ENCODE measurements at places on chromosomes 2 and 18. TPM values are rescaled to one million over a fixed set of nuclear protein-coding genes. Genes with fewer than 3 reads are reported as not detected.

GRCh38 chr2:224142397-224143312 lies 103.6 kb upstream of the SERPINE2 start:
- H3K36me3 ChIP-seq, result no peaks in the 10 kb centered on the region
- H3K27me3 ChIP-seq, result no peaks in the 10 kb centered on the region
- no peak overlapping the region for H3K27ac ChIP-seq
- no peaks in the 10 kb centered on the region for H3K4me1 ChIP-seq

GRCh38 chr2:41827354-41827971 lies 220.4 kb upstream of the PKDCC start:
- no peaks in the 10 kb centered on the region for H3K36me3 ChIP-seq
- H3K4me1 ChIP-seq, result peaks cover 1% of the 10 kb centered on the region
- no peak for DNase-seq
- H3K27me3 ChIP-seq, result no peaks in the 10 kb centered on the region

DNA sequence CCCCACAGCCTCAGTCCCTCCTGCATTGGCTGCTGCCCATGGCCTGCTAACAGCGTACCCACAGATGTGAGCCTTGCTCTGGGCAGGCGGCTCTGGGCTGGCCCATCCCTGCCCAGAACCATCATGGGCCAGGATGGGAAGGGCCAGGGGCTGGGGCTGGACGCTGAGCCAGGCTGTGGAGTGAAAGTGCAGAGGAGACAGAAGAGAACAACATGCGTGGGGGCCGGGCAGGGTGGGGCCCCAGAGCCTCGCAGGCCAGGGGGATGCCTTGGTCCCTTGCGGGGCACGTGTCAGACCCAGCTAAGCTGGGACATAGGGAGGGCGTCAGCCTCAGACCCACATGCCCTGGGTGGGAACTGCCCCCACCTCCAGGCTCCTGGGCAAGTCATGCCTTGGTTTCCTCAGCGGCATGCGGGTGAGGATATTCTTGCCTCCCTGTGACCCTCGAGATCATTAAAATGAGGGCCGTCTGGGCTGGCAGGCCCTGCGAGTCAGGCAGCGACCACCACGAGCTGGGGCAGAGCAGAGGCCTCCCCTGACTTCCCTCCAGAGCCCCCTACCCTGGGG lies 27.3 kb downstream of the GPC1 start:
- no peaks in the 10 kb centered on the region for H3K4me1 ChIP-seq
- H3K36me3 ChIP-seq, result no peaks in the 10 kb centered on the region
- no peaks in the 10 kb centered on the region for H3K27me3 ChIP-seq
- no peak overlapping the region for H3K4me3 ChIP-seq
- no peak for DNase-seq

GRCh38 chr2:62663920-62664795 lies 41.4 kb upstream of the EHBP1 start:
- no peak overlapping the region for H3K27ac ChIP-seq
- no peak overlapping the region for H3K4me3 ChIP-seq
- H3K27me3 ChIP-seq, result no peaks in the 10 kb centered on the region
- peaks cover 9% of the 10 kb centered on the region for H3K4me1 ChIP-seq

GRCh38 chr2:149719695-149720094 lies 132.1 kb upstream of the MMADHC start:
- no peak overlapping the region for H3K27ac ChIP-seq
- H3K27me3 ChIP-seq, result no peaks in the 10 kb centered on the region
- H3K4me1 ChIP-seq, result no peaks in the 10 kb centered on the region
- H3K36me3 ChIP-seq, result no peaks in the 10 kb centered on the region

DNA sequence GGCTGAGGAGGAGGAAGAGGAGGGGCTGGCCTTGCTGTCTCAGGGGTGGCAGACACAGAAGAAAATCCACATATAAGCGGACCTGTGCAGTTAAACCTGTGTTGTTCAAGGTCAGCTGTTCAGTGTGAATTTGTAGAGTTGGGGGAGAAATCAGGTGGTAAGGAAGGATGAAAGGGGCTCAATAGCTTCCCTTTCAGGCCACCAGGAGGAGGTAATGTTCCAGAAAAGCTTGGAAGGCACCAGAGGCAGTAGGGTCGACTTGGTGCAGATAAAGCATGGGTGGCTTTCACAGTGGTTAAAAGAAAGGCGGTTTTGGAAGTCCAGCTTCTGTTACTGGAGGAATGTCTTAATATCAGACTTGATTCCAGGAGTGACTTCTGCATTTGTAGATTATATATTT lies 167.4 kb downstream of the THSD7B start:
- no peaks in the 10 kb centered on the region for H3K27me3 ChIP-seq
- no peaks in the 10 kb centered on the region for H3K4me1 ChIP-seq
- DNase-seq, result no peak
- H3K27ac ChIP-seq, result no peak overlapping the region
- no peak overlapping the region for H3K4me3 ChIP-seq
- H3K36me3 ChIP-seq, result no peaks in the 10 kb centered on the region

DNA sequence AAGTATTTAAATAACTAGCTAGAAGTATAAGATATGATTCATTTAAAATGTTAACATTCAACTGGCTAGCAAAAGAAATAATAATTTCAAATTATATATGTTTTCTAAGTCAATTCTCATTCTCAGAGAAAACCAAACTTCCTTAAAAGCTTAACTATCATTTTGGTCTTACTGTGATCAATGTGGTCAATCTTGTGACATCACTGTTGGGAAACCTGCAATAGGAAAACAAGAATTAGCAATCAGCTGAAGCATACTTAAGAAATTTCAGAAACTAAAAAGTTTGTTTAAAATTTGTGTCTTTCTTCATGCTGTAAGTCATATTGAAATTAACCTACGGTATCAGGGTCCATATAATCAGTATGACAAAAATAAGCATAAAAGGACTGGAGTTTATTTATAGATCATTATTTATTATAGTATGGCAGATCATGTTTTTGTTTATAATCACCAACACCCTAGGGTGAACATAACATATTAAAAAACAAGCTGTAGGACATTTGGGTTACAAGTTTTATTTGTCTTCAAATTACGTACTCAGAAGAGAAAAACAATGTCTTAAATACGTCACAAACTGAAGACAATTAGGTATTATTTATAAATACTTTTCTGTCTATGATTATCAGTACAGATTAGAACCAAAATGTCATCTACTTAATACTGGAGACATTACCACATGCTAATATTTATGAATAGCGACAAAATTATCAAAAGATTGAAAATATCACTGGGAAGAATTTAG lies 60.5 kb downstream of the BAZ2B start:
- no peak overlapping the region for H3K27ac ChIP-seq
- no peaks in the 10 kb centered on the region for H3K36me3 ChIP-seq
- no peak overlapping the region for H3K4me3 ChIP-seq
- no peaks in the 10 kb centered on the region for H3K4me1 ChIP-seq

- no peak for DNase-seq
- H3K4me3 ChIP-seq, result no peak overlapping the region
- H3K36me3 ChIP-seq, result no peaks in the 10 kb centered on the region
- H3K27me3 ChIP-seq, result no peaks in the 10 kb centered on the region
- no peaks in the 10 kb centered on the region for H3K4me1 ChIP-seq
- no peak overlapping the region for H3K27ac ChIP-seq
Observed at GRCh38 chr18:79465392-79465991, 69.8 kb downstream of the NFATC1 start.

GRCh38 chr2:200417366-200417765 lies 92.5 kb downstream of the KCTD18 start:
- H3K4me3 ChIP-seq, result no peak overlapping the region
- H3K4me1 ChIP-seq, result no peaks in the 10 kb centered on the region
- no peaks in the 10 kb centered on the region for H3K27me3 ChIP-seq
- H3K36me3 ChIP-seq, result no peaks in the 10 kb centered on the region
- H3K27ac ChIP-seq, result no peak overlapping the region
- no peak for DNase-seq

- H3K27ac ChIP-seq, result peak within 1 kb of the TSS; percentile 47
- no peaks in the 10 kb centered on the region for H3K27me3 ChIP-seq
- no peaks in the 10 kb centered on the region for H3K36me3 ChIP-seq
- H3K4me3 ChIP-seq, result peak within 1 kb of the TSS; percentile 43
- peak; percentile 79 for DNase-seq
Observed at GRCh38 chr2:206442833-206443734, at the start of gene ADAM23. TSS of gene ADAM23 (plus strand) at chr2:206443532. CDS start at chr2:206443867, 335 bp downstream.

DNA sequence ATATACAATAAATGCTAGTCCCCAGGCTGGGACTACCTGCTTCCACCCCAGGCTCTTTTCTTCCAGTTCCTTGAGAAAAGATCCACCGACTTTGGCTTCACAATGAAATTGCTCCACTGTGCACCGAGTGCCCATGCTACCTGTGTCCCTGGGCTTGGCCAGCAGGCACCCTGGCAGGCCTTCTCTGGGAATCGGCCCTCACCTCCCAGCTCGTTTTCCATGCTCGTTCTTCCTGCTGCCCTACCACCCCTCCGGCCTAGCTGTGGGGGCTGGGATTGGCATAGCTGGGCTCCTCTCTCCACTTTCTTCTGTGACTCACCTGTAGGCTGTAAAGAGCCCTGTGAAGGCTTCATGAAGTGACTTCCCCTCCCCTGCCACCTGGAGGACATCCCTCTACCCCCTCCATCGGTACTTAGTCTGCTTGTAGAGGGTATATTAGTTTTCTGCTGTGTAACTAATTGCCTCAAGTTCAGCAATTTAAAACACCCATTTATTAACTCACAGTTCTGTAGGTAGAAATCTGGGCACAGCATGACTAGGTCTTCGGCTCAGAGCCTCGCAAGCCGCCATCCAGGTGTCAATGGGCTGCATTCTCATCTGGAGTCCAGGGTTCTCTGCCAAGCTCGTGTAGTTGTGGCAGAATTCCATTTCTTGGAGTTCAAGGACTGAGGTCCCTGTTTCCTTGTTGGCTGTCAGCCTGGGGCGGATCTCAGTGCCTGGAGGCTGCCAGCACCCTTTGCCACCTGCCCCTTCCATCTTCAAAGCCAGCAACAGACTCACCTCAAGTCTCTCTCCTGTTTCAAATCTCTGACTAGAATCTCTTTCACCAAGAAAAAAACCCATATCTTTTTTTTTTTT lies 57.6 kb downstream of the DPYSL5 start:
- peaks cover 4% of the 10 kb centered on the region for H3K4me1 ChIP-seq
- DNase-seq, result no peak
- no peak overlapping the region for H3K4me3 ChIP-seq
- no peak overlapping the region for H3K27ac ChIP-seq

DNA sequence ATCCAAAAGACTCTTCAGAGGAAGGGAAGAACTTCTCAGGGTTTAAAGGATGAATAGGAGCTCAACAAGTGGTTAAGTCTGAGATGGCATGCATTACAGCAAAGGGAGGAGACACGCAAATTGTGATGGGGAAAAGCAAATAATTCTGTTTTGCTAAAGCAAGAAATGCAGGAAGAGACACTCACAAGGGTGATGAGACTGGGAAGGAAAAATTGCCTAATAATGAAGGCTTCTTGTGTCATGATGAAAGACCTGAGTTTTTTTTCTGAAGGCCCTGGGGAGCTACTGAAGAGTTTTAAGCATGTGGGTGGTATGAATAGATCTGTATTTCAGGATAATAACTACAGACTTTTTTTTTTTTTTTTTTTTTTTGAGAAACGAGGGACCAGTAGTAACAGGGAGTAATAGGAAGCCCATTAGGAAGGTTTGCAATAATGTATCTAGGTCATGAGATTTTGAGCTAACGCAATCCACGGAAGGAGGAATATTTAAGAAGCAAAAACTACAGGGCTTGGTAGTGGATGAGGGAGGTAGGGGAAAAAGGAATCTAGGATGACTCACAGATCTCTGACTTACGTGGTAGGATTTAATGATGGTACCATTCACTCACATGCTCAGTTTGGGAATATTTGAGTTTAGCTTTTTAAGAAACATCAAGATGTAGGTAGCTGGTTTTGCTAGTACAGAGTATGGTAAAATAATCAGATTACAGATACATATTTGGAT lies 16.0 kb upstream of the SERPINB3 start:
- H3K4me3 ChIP-seq, result no peak overlapping the region
- H3K27me3 ChIP-seq, result no peaks in the 10 kb centered on the region
- no peak overlapping the region for H3K27ac ChIP-seq
- no peaks in the 10 kb centered on the region for H3K36me3 ChIP-seq
- no peaks in the 10 kb centered on the region for H3K4me1 ChIP-seq

- no peak overlapping the region for H3K27ac ChIP-seq
- H3K27me3 ChIP-seq, result no peaks in the 10 kb centered on the region
- H3K4me3 ChIP-seq, result no peak overlapping the region
- no peak for DNase-seq
- H3K4me1 ChIP-seq, result no peaks in the 10 kb centered on the region
Observed at GRCh38 chr18:68103561-68103960, 587.0 kb upstream of the DSEL start.

GRCh38 chr2:106065983-106066820 lies 127.9 kb downstream of the UXS1 start:
- H3K4me1 ChIP-seq, result peaks cover 6% of the 10 kb centered on the region
- no peaks in the 10 kb centered on the region for H3K36me3 ChIP-seq
- H3K27me3 ChIP-seq, result no peaks in the 10 kb centered on the region

DNA sequence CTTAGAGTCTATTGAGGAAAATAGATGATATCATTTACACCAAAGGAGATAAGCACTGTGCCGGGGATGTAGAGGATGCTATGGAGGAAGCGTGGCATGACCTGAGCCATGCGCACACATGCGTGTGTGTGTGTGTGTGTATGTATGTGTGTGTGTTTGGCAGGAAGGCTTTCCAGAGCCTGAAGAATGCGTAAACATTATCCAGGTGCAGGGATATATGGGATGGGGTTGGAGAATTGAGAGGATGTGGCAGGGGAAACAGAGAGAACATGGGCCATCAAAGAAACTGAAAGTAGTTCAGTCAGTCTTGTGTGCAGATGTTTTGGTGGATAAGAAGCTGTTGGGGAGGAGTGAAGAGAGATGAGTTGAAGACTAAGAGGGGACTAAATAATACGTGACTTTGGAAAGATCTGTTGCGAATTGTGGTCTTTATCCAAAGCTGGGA lies 9.3 kb upstream of the STAT1 start:
- no peaks in the 10 kb centered on the region for H3K36me3 ChIP-seq
- DNase-seq, result no peak
- H3K4me1 ChIP-seq, result peaks cover 3% of the 10 kb centered on the region
- H3K27me3 ChIP-seq, result no peaks in the 10 kb centered on the region

GRCh38 chr18:75135158-75135725 lies 73.7 kb downstream of the PTGR3 start:
- no peak overlapping the region for H3K27ac ChIP-seq
- no peak overlapping the region for H3K4me3 ChIP-seq
- DNase-seq, result no peak

- no peak overlapping the region for H3K4me3 ChIP-seq
- no peak overlapping the region for H3K27ac ChIP-seq
- H3K36me3 ChIP-seq, result no peaks in the 10 kb centered on the region
- no peaks in the 10 kb centered on the region for H3K27me3 ChIP-seq
Observed at GRCh38 chr2:155679647-155680046, 652.9 kb downstream of the NR4A2 start.

- no peaks in the 10 kb centered on the region for H3K27me3 ChIP-seq
- H3K27ac ChIP-seq, result no peak overlapping the region
- no peaks in the 10 kb centered on the region for H3K4me1 ChIP-seq
Observed at GRCh38 chr2:26283606-26284005, 38.9 kb downstream of the HADHB start.

FAM228A gene
- 2.5 TPM for total RNA-seq

TUBA3E gene
- not detected for total RNA-seq

GDF7 gene
- 0.59 TPM for total RNA-seq

UGT1A9 gene
- total RNA-seq, result 0.36 TPM

MEIS1 gene
- 98.4 TPM for total RNA-seq

ACMSD gene
- not detected for total RNA-seq

RNF25 gene
- total RNA-seq, result 28.5 TPM

CDK15 gene
- total RNA-seq, result 4.7 TPM

NGEF gene
- 0.18 TPM for total RNA-seq
